ENCODE measurements at places on chromosomes 3 and 15.

- no peak for DNase-seq
Measured at GRCh38 chr3:94249491-94250079, 186.7 kb downstream of the NSUN3 start.

DNA sequence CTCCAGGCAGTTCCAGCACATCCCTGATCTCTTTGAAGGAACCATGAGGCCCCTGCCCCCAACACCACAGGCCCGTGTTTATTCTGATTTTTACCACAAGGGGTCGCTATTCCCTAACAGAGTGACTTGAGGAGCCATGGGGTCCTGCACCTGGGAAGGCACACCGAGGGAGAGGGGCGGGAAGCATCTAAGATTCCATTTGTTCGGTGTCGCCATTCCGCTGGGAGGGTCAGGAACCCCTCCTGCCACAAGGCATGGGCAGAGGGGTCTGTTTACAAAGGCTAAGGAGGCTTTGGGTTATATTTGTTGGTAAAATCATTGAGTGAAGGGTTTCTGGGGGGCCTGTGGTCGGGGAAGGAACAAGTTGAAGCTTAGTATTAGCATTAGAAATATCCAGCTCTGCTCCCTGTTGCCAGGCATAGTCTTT, 77.1 kb downstream of the WDR76 start:
- DNase-seq: peak; percentile 54

- DNase-seq: no peak
Measured at GRCh38 chr3:63922491-63923199, 10.5 kb upstream of the SCAANT1 start.

DNA sequence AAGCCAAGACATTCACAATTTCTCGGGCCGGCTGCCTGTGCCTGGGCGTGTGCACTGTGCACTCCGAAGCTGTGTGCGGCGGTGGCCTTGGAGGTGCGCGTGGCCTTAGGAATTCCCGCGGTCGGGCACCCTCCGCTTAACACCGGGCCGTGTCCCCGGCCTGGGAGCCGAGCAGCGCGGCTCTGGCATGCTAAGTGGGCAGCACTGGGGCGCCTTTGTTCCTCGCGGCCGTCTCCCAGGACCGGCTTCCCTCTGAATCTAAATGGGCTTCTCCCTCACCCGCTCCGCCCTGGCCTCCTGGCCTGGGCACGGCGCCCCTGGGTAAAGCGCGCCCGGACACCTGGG, 498 bp upstream of the ARNT2 start:
- DNase-seq: no peak

DNA sequence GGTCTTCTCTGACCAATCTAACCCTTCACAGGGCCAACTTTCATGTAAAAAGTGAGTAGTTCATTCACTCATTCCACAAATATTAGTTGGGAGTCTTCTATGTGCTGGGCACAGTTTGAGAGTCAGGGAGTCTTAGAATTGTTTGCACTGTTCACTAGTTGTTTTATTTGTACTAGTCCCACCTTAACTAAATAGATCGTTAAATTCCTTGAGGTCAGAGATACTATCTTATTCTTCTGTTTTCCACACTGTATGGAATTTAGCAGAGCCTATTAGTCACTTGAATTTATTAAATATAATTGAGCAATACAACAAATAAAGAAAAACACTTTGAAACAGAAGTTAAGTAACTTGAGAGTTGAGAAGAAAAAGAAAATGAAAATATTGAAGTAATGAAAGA, 40.8 kb upstream of the SPTSSB start:
- DNase-seq: no peak

- no peak for DNase-seq
Measured at GRCh38 chr15:52789601-52790168, 451 bp downstream of the ONECUT1 start.
